ENCODE measurements at places on chromosomes 7 and 10.

GRCh38 chr7:21408481-21408820 lies 19.4 kb upstream of the SP4 start:
- DNase-seq, result no peak

- no peak for DNase-seq
These were observed 1.7 kb downstream of the LIPM start for GRCh38 chr10:88804083-88804812.

DNA sequence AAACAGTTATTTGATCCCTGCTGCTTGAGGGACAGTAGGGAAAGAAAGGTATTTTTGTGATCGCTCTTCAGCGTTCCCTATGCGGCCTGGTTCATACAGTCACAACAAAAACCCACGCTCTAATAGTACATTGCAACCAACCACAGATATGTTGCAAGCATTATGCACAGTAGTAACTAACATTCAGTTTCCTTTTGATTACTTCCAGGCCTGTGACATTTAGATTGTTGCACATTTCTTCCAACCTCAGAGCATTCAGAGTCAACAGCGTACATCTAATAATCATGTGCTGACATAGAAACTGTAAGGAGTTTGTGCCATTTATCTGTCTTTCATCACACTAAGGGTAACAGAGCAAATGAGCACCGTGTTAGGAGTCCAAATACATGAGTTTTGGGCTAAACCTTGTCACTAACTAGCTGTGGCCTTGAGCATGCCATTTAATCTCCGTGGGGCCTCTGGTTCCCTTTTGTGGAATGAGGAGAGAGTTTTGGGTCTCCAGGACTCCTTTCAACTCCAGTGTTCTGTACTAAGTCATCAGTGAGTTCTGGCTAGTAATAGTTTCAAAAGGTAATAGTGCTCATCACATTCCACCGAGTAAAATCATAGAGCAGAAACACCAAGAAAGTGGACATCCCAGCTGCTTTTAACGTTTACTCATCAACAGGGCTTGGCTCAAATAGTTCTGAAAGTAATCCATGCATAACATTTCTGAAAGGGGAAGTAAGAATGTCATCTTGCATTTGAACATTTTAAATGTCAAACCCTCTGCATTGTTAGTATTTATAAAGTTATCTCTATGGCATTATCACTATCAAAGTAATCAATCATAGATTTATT lies 99.0 kb upstream of the FZD1 start:
- no peak for DNase-seq

GRCh38 chr10:5396556-5397300 lies 7.9 kb downstream of the TUBAL3 start:
- DNase-seq, result no peak

- no peak for DNase-seq
These were observed 835 bp upstream of the COL28A1 start for GRCh38 chr7:7536396-7537019.

DNA sequence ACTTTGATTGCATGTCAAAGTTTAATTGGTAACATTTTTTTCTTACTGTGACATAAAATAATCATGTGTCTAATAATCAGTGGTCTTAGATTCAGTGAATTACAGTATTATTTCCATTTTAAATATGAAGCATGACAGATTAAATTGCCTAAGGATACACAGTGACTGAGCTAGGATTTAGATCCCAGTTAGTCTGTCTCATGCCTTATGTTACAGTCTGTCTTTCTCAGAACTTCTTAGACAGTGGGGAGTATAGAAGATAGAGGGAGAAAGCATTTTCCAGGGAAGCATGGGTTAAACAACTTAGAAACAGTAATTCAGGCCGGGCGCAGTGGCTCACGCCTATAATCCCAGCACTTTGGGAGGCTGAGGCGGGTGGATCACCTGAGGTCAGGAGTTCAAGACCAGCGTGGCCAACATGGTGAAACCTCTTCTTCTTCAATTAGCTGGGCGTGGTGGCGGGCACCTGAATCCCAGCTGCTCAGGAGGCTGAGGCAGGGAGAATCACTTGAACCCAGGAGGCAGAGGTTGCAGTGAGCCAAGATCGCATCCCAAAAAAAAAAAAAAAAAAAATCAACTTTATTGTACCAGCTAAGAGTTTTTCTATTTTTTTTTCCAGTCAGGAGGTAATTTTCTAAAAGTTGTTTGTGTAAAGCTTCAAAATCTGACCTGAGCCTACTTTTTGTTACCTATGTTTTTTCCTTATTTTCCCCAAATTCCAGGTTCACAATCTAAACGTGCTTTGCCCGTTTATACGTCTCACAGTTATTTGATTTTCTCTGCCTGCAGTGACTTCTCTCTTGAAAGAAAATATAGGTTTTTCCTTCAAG lies 3.3 kb downstream of the CASD1 start:
- DNase-seq, result no peak

DNA sequence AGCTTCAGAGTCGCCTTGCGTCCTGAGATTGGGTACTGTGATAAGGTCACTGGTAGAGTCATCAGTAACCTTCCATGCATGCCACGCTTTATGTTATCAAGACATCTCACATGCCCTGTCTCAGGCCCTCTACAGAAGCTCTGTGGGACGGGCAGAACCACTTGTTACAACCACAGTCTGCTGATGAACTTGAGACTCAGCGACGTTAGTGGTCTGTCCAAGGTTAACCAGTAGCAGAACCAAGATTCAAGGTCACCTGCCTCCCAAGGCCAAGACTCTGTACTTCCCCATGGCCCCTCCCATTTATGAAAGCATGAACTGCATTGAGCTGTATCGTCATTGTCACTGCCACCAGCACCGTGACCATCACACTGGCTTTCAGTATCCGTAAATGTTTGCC lies 15.0 kb downstream of the IQCE start:
- DNase-seq, result no peak

DNA sequence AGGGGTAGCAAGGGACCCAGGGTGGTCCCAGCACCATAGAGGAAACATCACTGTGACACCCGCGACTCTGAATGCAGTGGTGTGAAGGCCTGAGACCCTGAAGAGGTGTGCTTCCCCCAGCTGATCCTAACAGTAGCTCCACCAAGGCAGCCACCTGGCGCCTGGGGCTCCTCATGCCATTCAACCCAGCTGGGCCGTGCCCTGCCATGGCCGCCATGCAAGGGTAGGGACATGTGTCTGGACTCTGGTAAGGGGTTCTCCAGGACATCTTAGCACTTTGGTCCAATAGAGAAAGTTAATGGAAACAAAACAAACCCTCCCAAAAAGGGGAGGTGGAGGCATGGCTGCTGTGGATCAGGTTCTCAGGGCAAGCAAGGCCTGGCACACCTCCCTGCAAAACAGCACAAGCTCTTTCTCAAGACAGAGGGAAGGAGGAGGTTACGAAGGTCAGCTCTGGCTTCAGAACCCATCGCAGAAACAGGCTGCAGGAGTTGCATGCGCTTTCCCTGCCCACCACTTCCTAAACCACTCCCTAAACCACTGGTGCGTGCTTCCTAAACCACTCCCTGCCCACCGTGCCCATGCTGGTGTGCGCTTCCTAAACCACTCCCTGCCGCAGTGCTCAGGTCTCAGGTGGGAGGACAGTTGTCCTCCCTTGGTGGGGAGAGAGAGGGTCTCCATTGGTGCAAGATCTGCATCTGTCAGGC lies 108.7 kb downstream of the LARP4B start:
- no peak for DNase-seq

DNA sequence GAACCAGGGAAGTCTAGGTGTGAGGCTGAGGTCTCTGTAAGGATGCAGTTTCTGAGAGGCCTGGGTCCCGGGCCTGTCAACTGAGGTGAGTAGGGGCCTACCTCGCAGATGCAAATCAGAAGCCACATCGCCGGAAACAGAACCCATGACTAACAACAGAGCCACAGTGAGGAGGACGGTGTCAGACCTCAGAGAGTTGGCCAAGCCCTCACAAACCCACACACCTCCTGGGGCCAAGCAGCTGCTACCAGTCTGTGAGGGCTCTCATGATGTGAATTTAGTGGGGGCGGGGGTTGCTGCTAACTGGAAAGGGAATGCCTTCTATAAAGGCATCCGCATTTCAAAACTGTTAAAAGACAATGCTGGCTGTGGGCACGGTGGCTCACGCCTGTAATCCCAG lies 103.0 kb downstream of the COBL start:
- no peak for DNase-seq

DNA sequence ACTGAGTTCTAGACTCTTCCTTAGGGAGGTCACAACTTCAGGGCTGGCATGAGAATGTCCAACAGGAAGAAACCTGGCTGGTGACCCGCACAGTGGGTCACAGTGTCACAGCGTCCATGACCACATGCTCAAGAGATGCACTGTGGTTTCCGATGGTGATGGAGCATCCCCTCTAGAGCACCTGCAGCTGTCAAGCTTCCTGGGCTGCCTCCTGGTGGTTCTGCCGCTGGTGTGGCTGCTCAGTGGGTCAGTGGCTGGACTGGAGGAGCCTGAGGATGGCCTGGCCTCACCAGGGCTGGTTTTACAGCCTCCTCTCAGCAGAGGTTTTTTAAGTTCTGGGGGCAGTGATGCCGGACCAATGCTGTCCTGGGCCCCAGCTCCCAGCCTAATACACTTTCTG lies 149.3 kb downstream of the SH3PXD2A start:
- DNase-seq, result no peak

- no peak for DNase-seq
These were observed 5.9 kb upstream of the GPAM start for GRCh38 chr10:112189465-112189864.

GRCh38 chr7:28165961-28166955 lies 14.3 kb downstream of the JAZF1 start:
- DNase-seq, result no peak

DNA sequence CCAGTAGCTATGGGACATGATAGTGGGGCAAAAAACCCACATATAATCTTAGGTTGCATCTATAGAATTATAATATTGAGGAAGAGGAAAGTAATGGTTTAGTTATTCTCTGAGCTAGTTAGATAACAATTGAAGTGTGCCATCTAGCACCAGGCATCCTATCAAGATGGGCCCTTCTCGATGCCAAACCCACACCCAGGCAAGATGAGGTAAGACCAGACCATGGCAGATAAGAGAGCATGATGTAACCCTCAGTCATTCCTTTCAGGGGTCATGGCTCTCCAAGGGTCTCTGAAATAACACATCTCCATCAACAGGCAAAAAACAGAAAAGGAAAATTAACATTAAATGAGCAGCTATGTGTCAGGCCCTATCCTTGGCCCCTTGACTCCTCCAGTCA lies 128.7 kb downstream of the SH3PXD2A start:
- DNase-seq, result no peak

DNA sequence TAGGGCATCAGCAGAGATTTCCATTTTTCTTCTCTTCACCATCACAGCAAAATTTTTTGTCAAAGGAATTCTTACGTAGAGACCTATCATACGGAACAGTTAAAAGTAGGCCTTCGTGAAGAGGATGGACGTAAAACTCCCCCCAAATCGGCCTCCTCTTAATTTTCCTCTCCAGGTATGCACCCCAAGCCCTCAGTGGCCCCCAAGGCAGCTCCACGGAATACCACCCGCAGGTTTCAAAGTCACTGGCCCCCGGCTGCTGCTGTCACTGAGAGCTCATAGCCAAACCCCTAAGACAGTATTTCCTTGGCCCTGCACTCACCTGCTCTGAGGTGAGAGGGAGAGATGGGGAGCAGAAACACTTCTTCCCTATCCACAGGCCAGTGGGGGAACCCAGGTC lies 8.8 kb downstream of the PODXL start:
- no peak for DNase-seq

GRCh38 chr10:15112657-15113056 lies 15.5 kb downstream of the RPP38 start:
- no peak for DNase-seq

DNA sequence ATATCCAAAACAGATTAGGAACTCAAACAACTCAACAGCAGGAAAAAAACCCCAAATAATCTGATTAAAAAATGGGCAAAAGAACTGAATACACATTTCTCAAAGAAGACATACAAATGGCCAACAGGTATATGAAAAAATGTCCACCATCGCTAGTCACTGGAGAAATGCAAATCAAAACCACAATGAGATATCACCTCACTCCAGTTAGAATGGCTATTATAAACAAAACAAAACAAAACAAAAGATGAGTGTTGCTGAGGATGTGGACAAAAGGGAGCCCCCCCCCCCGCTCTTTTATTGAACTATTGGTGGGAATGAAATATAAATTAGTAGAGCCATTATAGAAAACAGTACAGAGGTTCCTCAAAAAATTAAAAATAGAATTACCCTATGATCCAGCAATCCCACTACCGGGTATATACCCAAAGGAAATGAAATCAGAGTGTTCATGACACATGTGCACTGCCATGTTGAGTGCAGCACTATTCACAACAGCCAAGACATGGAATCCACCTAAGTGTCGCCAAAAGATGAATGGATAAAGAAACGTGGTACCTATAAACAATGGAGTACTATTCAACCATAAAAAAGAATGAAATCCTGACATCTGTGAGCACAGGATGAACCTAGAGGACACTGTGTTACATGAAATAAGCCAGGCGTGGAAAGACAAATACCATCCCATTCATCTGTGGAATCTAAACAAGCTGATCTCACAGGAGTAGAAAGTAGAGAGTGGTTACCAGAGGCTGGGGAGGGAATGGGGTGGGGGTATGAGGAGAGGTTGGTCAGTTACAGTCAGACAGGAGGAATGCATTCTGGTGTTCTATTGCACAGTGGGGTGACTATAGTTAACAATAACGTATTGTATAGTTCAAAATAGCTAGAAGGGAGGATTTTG lies 78.1 kb upstream of the RHEB start:
- no peak for DNase-seq

Measured in NCI-H748 treated with DMSO at 0.1 percent for 48 hours (cell line).